ENCODE measurements at places on chromosomes 2 and 18.

- DNase-seq: no peak
Measured at GRCh38 chr2:200258881-200259576, 47.5 kb upstream of the SPATS2L start.

GRCh38 chr18:36188916-36189315, 1.6 kb downstream of the MOCOS start:
- no peak for DNase-seq

DNA sequence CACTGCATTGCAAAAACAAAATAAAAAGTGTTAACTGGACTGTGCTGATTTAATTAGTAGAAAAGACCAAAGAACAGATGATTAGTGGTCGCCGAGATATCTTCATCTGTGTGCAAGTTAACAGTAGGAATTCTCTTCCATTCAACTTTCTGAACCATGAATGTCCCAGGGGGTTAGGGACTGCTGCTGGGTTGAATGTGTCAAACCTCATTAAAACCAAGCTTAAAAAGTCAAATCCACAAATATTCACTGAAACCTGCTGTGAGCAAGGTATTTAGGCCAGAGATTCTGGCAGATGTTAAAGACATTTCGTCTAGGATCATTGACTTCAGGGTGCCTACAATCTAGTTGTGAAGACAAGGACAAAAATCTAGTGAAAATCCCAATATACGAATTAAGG, 58.7 kb downstream of the STPG4 start:
- DNase-seq: no peak

DNA sequence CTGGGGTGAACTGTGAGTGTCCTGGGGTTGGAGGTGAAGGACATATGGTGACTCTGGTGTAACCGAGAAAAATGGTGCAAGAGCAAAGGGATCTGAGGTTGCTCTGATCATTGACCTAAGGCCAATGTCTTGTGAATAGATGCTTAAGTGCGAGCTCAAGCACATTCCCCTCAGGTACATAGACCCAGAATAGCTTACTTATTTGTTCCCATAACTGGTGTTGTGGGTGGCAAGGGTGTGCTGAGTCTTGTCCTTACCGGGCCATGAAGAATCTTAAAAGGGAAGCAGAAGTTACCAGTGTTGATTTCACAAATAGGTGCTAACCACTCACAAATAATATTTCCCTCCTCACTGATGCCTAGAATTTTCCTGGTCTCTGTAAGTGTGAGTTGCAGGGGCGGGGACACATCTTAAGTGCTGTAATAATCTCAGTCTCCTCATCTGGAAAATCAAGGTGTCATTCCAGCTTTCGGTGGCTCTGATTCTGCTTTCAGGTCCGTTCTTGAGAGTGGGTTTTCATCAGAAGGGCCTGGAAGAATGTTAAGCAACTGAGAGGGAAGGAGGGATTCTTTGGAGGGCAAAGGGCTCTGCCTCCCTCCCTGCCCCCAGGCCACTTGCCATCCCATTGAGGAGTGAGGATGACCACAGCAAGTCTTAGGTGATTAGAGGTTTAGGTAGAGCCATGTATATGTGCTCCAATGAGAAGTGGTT, 54.9 kb downstream of the LIPG start:
- DNase-seq: no peak

- no peak for DNase-seq
Measured at GRCh38 chr2:63658176-63658968, 69.6 kb downstream of the MDH1 start.

- no peak for DNase-seq
Measured at GRCh38 chr2:46929612-46930011, 14.0 kb upstream of the MCFD2 start.

- DNase-seq: no peak
Measured at GRCh38 chr2:35462226-35462998, 893.2 kb upstream of the CRIM1 start.

- no peak for DNase-seq
Measured at GRCh38 chr2:237873421-237873831, 14.0 kb downstream of the RAMP1 start.

- no peak for DNase-seq
Measured at GRCh38 chr2:144518748-144519596, 947 bp downstream of the ZEB2 start.

DNA sequence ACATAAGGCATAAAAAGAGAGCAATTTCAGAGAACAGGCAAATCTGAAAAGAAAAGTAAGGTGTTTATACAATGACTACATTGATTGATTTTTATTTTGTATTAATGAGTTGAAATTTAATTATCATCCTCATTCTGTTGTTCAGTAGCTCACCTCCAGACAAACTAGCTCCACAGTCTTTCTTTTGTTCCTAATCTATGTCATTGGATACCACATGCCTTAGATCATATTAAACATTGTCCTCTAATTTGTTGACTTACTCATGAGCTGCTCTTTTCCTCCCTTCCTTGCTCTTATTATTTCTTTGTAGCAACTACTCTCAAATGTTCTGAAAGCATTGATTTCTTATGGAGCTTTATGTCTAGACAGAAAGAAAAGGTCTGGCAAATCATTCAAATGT, 185.5 kb upstream of the ZSWIM2 start:
- no peak for DNase-seq

- DNase-seq: no peak
Measured at GRCh38 chr2:207142461-207142860, 23.3 kb downstream of the KLF7 start.

GRCh38 chr2:134866498-134867099, 28.2 kb downstream of the ACMSD start:
- no peak for DNase-seq

DNA sequence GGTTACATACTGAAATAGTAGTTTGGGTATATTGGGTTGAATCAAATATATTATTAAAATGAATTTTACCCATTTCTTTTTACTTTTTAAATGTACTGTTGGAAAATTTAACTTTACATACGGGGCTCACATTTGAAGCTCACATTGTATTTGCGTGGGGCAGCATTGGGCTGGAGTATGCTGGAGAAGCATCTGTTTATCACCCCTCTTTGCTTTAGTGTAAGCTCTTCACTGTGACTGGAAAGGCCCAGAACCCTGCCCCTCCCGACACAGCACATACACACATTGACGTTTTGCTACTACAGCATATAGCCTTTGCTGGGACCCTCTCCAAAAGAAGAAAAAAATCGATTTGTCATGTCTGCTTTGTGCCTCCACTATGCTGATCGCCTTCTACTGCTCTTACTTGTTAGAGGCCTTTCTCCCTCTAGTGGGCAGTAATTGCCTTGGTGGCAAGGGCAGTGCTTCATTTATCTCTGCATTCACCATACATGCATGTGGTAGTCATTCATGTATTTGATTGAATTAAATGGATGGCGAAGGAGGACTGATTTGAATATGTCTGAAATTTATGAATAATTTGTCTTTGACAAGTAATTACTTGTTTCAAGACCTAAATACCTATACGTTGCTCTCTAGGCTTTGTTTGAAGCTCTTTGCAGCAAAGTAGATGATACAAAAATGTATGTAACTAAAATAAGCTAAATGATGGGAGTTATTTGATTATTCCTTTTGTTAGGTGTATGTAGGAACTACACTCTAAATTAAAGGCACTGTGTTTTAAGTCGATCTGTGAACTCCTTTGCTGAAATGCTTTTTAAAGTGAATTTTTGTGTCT, 37.4 kb downstream of the VAPA start:
- DNase-seq: no peak

DNA sequence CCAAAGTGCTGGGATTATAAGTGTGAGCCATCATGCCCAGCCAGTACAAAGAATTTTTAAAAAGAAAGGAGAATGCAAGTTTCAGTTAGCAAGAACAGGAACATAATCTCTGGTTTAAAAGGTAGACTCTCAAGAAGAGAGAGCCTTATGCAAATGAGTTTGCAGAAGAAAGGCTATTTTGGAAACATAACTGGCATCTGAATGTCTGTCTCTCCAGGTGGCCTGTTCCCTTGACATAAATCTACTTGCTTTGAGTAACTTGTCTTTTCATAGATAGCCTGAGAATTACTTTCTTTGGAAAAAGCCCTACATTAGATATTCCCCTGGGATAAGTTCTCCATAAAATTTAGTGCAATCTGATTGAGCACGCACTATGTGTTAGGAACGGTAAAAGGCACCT, 109.6 kb downstream of the ICOS start:
- DNase-seq: no peak

DNA sequence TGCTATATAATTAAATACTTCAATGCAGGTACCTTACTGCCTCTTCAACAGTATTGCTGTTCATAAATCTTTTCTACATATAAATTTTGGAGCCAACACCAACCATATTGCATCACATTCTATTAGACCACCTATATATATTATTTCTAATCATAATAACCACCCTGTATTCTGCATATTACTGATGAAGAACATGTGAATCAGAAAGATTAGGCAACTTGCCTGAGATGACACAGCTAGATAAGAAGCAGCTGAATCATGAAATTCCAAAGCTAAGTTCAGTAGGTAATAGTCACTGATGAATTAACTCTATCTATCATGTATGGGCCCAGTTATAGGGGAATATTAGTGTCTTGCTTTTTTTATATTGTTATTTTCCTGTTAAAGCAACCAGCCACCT, 161.8 kb downstream of the AGPS start:
- no peak for DNase-seq

DNA sequence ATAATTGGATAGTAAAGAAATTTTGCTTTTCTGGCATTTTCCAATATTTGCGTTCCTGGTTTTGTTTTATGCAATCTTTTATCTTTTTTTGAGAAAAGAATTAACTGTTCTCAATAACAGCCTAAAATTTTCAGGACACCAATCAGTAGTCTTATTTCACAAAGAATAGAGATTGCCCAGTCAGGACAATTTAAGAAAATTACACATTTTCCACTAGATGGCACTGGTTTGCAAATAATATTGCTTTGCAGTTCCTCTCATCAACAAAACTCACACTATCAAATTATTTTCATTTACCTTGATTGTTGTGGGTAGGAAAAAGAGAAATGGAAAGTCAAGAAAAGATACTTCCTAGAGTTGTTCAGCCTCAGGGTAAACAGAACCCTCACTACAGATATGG, 2.4 kb upstream of the RBM45 start:
- DNase-seq: no peak

DNA sequence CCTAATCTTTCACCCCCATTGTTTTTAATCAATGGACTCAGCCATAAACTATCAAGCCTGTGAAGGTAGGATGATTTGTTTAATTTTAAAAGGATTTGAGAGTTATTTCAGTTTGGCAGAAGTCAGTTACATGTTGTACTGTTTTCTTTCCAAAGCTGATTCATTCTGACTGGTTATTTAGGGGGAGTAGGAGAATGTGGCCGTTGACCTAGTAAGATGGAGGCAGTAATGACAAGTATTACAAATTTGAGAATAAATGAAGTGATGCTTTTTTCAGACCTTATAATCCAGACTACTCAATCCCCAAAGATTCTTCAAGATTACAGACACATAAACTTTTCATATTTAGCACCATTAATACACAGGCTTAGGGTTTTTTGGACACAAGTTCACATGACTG, 4.3 kb downstream of the EPHA4 start:
- DNase-seq: no peak

DNA sequence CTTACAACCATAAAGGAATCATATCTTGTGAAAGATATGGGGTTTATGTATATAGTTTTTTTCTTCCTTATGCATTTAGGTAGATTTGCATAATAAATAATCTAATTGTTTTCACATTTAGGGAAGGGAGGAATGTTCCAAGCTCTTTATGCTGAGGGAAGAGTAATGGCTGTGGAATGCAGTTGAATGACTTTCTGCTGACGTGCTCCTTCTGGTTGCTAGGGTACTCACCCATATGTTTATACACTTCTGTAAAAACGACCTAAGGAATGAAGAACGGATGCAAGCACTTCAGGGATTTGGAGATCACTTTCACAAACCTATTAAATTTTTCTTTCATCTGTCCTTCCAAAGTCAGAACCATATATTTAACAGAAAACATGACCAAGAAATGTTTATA, 29.2 kb upstream of the PPP4R1 start:
- no peak for DNase-seq

DNA sequence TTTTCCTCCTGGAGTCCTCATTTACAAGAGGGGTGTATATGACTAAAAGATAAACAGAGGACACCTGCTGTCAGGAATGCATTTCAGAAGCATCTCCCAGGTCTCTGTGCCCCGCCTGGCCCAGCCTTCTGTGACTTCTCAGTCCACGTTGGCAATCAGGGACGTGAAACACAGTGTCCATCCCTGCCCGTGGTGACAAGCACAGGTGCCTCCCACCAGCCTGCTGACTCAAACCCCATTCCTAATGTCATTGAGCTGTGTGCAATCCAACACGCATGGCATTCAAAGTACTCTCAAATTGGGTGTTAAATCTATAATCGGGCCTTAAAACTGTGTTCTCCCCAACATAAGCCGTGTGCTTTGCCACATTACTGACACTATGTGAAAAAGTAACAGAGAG, 343.2 kb downstream of the EIPR1 start:
- DNase-seq: no peak

- no peak for DNase-seq
Measured at GRCh38 chr2:28656937-28657615, 94.6 kb upstream of the PPP1CB start.

- DNase-seq: no peak
Measured at GRCh38 chr2:206561962-206562361, 80.3 kb upstream of the FAM237A start.

GRCh38 chr2:1758774-1759610, 14.7 kb upstream of the PXDN start:
- DNase-seq: no peak

DNA sequence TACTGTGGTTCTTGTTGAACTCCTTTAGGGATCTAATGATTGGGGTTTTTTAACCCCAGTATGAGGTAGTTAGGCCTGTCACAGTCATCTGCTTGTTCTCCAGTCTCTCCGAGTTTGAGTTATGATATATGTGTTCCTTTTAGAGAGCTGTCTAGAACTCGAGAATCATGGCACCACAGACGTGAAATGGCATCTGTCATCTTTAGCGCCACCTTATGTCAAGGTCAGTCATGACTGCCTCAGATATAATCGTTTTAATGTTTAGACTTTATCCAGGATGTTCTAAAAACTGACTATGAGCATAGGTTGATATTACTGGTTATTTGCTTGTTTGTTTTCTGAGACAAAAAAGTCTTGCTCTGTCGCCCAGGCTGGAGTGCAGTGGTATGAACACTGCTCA, 112.2 kb downstream of the CEP192 start:
- DNase-seq: no peak

Measured in C1 segment of cervical spinal cord (tissue), 14 donors.